ENCODE measurements at places on chromosomes 3 and 15.

- DNase-seq = no peak
These were observed 1.4 kb downstream of the NDUFB4 start for GRCh38 chr3:120597445-120598049.

- DNase-seq = no peak
These were observed 8.3 kb downstream of the SERPINI1 start for GRCh38 chr3:167743799-167744198.

DNA sequence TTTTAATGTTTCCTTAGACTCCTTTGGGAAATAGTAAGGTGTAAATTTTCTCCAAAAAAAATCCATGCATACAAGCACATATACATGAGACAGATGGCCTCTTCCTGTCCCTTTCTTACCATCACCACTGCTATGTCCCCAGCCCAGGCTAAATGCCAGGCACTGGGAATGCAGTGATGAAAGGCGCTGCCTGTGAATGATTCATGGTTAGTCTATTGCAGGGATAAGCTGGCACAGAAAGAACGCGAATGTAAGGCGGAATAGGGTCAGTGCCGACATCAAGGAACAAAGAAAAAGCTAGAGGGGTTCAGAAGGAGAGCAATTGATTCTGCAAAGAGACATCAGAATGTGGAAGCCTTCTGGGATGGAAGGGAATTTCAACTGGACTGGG lies 36.2 kb upstream of the CFAP161 start:
- DNase-seq = no peak

- DNase-seq = no peak
These were observed 12.1 kb upstream of the THSD4 start for GRCh38 chr15:71103102-71103676.

DNA sequence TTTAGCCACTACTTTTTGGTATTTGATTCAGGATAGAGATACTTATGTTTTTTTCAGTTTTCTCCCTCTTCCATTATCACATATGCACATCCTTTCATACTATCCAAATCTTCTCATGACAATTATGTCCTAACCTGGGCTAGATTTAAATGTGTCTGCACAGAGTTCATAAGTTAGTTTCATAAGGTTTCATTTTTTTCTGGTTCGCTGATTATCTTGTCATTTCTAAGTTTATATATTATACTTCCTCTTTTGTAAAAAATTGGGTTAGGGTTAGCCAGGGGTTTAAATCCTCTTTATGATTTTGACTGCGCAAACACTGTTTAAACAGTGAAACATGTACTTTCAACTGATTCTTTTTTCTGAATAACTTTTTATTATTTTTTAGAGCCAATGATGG lies 148.6 kb downstream of the SST start:
- DNase-seq = no peak

DNA sequence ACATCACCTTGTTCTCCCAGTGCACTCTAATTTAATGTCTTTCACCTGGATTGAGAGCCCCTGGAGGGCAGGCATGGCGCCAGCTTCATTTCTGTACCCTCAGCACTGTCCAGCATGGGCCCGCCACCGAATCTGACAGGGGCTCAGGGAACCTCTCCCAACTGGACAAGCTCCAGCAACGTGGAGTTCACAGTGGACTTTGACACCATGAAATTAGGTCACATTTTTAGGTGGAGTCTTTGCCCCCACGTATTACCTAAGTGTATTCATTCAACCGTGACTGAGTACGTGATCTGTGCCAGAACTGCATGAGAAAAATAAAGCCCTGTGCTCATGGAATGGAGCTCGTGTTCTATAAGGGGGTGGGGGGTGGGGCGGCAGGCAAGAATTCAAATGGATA lies 94.1 kb upstream of the ATP2B2 start:
- DNase-seq = no peak

DNA sequence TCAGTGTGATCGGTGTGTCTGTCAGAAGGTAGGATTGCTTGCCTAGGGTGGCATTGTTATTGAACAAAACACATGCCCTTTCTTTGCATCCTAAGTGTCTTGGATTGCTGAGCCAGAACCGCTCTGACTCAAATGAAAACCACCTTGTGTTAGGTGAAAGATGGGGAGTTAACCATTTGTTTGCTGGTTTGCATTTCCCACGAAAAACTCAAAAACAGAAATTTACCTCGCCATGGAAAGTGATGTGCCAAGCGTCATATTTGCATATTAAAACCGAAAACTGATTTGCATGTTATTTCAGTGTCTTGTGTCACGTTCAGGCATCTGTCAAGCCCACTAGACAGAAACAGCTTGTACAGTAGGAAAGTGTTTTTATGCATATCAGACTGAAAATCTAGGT lies 474.6 kb upstream of the TPRG1 start:
- no peak for DNase-seq

- no peak for DNase-seq
These were observed 82.5 kb downstream of the STT3B start for GRCh38 chr3:31615071-31615875.

DNA sequence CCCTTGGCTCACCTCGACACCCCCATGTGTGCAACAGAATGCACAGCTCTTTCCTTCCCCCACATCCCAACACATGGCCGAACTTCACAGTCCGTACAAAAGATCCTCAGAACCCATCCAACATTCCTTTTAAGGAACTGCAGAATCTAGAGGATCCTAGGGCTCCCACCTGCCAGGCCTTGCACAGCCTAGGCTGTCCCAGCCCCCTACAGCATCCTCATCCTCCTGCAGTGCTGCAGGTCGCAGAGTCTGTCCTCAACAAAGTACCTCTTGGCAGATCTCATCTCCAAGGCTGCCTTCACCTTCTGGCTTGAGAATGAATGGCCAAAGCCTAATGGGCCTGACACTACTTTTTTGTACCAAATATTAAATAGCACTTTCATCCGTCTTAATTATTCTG lies 19.8 kb downstream of the PRR23E start:
- no peak for DNase-seq

DNA sequence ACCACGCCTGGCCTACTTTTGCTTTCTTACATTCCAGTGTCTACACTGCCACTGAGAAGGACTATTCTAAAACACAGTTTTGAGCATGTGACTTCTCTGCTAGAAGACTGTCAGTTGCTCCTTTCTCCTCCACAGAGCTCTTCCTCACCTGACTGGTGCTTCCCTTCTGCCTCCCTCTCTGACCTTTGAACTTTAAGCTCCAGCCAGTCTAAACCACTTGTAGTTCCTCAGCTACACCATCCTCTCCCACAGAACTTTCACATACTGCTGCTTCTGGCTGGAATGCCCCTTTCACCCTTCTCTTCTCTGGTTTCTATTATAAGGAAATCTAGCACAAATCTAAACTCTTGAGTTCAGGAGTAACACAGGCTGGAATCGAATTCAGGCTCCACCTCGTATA lies 9.1 kb downstream of the NCEH1 start:
- DNase-seq = no peak

GRCh38 chr3:124207873-124208485 lies 216.1 kb upstream of the ROPN1 start:
- DNase-seq = no peak

All from amniotic stem cell (primary cell).